ENCODE measurements at places on chromosomes 7 and 10. TPM values are rescaled to one million over a fixed set of nuclear protein-coding genes. Genes with fewer than 3 reads are reported as not detected.

MCM10 gene
- 4.2 TPM for total RNA-seq

PLEKHS1 gene
- total RNA-seq = 0.52 TPM

UCN3 gene
- not detected for total RNA-seq

POLR1F gene
- 9.4 TPM for total RNA-seq

SFTPA2 gene
- total RNA-seq = 0.52 TPM

WDR11 gene
- 37.6 TPM for total RNA-seq

KCP gene
- total RNA-seq = under 0.01 TPM

RAB19 gene
- 0.52 TPM for total RNA-seq

NRAP gene
- 27.1 TPM for total RNA-seq

SEMA4G gene
- total RNA-seq = 0.52 TPM

CREB5 gene
- total RNA-seq = 52.2 TPM

FBXL15 gene
- 3.1 TPM for total RNA-seq

KEL gene
- total RNA-seq = 3.1 TPM

MAPK8 gene
- 44.4 TPM for total RNA-seq

TMEM178B gene
- total RNA-seq = 0.52 TPM

C7orf57 gene
- total RNA-seq = not detected

CHN2 gene
- 11.0 TPM for total RNA-seq

OR2A12 gene
- not detected for total RNA-seq

CDH23 gene
- 3.7 TPM for total RNA-seq

TMEM176B gene
- total RNA-seq = 18.3 TPM

EVX1 gene
- not detected for total RNA-seq

MET gene
- total RNA-seq = 26.1 TPM

TRIM74 gene
- not detected for total RNA-seq

SPRN gene
- total RNA-seq = 0.52 TPM

SEMA3A gene
- 24.5 TPM for total RNA-seq

ACSM6 gene
- total RNA-seq = not detected

NME8 gene
- total RNA-seq = not detected

DNAH11 gene
- total RNA-seq = under 0.01 TPM

EGR2 gene
- total RNA-seq = 3.7 TPM

DNAJC30 gene
- total RNA-seq = 1.6 TPM

LIPK gene
- total RNA-seq = not detected

ASB15 gene
- 2.6 TPM for total RNA-seq

PTPRN2 gene
- total RNA-seq = 1.6 TPM

AMZ1 gene
- under 0.01 TPM for total RNA-seq

H2BK1 gene
- not detected for total RNA-seq

NOC3L gene
- total RNA-seq = 13.6 TPM

ZNF804B gene
- total RNA-seq = not detected

SSC4D gene
- total RNA-seq = 1.0 TPM

FLNC gene
- 611 TPM for total RNA-seq

FAM241B gene
- not detected for total RNA-seq

ADCYAP1R1 gene
- 7.8 TPM for total RNA-seq

CPXM2 gene
- total RNA-seq = 0.52 TPM

CHST3 gene
- total RNA-seq = 15.7 TPM

PVRIG gene
- not detected for total RNA-seq

MCMBP gene
- 35.5 TPM for total RNA-seq

PLAC9 gene
- 36.5 TPM for total RNA-seq

CALCR gene
- 5.2 TPM for total RNA-seq

ALDH18A1 gene
- total RNA-seq = 64.2 TPM

ELOVL3 gene
- total RNA-seq = not detected

C10orf62 gene
- total RNA-seq = under 0.01 TPM

STX1A gene
- 8.4 TPM for total RNA-seq

OR9A2 gene
- not detected for total RNA-seq

SLC25A13 gene
- 21.9 TPM for total RNA-seq

BTBD16 gene
- not detected for total RNA-seq

OPALIN gene
- not detected for total RNA-seq

Measured in skeletal muscle tissue (tissue), 5 donors.